Vagina (tissue), 2 donors: ENCODE measurements at places on chromosomes 11 and 22.

- no peak for DNase-seq
These were observed 310.8 kb upstream of the SORL1-AS1 start for GRCh38 chr11:121763526-121763925.

- DNase-seq, result no peak
These were observed 41.2 kb upstream of the ATXN10 start for GRCh38 chr22:45630436-45630835.

- DNase-seq, result no peak
These were observed 1.3 kb upstream of the ZFTA start for GRCh38 chr11:63769714-63770455.

DNA sequence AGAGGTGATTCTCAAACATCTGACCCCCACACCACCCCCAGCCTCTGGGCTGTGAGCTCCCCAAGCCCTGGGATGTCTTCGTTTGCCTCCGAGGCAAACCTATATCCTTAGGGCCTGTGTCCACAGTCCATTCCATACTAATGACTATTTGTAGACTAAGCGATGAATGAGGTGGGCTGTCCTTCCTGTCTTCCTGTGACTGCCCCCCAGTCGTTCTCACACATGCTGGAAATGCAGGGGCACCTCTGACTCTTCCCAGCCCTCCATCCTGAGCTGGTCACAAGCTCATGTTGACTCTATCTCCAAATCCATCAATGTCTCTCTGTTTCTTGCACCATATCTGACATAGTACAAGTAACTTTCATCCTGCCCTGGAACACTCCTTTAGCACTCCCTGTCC is 4.8 kb downstream of the ATG16L2 start:
- DNase-seq, result no peak

- no peak for DNase-seq
These were observed 16.7 kb upstream of the TMEM123 start for GRCh38 chr11:102469196-102469821.

DNA sequence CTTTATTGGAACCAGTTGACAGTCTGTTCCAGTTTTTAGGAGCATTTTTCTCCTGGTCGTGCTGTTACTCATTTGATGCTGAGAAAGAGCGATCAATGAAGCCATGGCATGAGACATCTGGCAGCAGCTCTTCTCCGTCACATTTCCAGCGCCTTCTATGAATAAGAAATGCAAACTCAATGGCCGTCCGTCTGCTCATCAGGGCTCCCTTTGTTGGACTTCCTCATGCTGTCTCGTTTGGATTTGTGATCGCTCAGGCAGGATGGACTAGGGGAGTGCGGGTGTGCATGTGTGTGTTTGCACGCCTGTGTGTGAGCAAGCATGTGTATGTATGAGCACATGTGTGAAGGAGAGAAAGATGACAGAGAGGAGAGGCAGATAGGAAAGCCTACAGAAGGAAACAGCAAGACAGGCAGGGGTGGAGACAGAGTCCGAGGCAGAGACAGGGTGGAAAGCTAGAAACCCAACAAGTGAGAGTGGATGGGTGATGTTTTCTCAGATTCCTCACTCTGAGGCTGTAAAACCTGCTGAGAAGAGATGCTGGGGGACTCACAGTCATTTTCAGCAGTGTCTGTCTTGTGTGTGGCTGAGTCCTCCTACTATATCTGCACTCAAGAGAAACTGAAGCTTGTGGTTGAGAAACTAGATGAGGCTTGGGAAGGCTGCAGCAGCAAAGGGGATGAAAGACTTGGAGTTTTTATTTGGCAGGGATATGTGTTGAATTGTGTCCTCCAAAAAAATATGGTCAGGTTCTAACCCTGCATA is 56.0 kb upstream of the CLMP start:
- no peak for DNase-seq

- no peak for DNase-seq
These were observed 224.2 kb upstream of the ANO5 start for GRCh38 chr11:21968702-21969101.

DNA sequence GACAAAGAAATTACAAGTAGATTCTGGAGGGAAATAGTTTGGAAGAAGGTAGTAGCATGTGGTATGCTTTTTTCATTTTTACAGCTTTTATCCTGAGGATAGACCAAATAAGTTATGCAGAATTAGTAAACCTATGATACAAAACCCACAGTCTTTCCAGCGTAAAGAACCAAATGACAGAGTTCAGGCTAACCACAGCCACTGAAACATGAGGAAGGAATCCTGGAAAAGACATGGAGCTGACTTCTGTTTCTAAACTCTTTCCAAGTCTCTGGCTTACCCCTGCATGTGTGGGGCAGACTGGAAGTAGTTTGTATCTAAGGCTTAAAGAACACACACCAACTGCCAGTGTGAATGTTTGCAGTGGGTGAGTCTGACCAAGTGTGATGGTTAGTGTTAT is 258.4 kb upstream of the TENM4 start:
- no peak for DNase-seq

DNA sequence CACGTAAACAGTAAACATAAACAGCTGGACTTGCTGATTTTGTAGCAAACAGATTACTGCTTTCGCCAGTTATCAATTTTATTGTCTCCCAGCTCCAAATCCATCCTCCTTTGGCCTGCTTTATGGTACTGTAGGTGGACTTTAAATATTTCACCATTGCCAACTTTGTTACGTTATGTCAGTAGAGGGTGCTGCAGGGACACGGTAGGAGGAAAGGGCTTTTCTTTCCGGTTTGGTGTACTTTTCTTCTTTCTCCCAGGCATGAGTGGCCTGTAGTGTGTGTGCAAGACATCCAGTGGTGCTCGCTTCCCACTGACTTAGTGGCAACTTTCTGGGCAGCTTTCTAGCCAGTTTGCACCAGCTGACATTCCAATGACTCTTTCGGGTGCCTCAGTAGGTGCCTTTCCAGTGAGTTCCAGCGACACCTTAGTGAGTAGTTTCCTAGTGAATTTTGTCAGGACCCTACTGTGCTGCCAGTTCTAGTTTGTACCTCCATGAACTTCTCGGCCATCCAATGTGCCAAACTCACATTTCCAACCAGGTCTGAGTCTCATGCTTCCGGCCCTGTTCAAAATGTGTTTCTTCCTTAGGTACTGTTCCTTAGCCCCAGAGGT is 267.6 kb upstream of the TENM4 start:
- no peak for DNase-seq

DNA sequence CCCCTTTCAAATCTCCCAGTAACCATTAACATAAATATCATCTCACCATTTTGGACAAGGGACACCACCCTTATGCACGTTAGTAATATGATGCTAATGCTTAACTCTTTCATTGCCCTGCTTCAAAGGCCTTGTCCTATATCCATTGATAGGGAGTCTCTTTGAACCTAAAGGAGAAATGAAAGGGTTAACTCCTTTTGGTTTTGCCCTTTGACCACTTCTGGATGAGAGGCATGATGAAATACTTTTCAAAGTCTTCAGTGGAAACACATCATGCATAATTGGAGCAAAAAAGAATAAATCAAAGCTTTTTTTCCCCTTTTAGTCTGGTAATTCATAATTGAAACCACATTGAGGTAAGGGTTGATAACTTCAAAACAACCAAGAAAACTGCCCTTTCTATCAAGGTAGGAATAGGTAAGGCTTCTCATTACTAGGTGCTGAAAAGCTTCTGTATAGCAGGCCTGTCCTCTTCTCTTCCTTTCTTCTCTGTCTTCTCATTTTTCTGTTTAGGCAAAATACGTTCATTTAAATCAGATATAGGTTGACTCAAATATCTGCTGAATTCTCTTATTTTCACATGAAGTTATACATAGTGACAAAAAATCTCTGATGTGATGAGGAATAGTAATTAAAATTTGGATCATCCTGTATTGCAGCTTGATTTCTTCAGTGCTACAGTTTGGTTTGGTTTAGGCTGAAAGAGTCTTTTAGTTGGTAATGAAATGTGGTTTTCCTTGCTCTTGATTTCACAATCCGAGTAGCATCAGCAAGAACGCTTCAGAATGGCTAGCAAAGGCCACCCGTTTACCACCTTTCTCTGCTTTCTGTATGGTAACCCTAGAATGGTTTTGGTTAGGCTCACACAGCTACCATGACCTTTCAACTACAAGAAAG is 94.8 kb downstream of the EXT2 start:
- DNase-seq, result no peak

DNA sequence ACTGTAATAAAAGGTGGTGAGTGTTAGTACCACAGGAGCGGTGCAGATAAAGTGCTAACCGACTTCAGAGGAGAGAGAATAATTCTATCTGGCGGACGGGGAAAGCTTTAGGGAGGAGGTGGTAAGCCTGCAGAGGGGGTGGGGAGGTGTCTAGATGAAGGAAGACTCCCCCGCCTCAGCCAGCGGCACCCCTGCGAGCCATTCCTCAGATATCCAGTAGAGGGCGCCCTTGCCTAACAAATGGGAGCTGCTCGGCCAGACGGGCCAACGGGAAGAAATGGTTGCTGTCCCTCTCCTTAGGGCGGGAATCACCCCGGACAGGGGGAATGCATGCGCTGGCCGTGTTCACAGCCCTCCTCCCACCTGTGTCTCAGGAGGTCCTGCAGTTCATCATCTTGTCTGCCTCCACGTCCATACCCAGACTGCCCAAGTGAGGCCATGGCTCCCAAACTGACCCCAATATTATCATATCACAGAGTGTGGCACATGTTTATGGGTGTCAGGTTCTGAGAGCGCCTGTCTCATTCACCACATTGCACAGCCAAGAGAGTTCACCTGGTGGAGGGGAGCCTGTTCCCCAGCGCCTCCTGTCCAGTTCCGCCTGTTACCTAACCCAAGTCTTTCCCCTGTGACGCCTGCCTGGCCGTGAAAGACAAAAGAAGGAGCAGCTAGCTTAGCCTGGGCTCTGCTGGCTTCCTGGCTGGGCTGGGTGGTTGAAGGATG is 85.5 kb downstream of the ST3GAL4 start:
- DNase-seq, result no peak

- no peak for DNase-seq
These were observed 31.5 kb downstream of the APOL3 start for GRCh38 chr22:36129071-36129470.

- no peak for DNase-seq
These were observed 6.8 kb upstream of the PLAAT3 start for GRCh38 chr11:63621071-63621470.

- no peak for DNase-seq
These were observed 97.0 kb downstream of the RDX start for GRCh38 chr11:110199184-110199981.

- no peak for DNase-seq
These were observed 161.8 kb downstream of the SPON1 start for GRCh38 chr11:14124350-14124749.

DNA sequence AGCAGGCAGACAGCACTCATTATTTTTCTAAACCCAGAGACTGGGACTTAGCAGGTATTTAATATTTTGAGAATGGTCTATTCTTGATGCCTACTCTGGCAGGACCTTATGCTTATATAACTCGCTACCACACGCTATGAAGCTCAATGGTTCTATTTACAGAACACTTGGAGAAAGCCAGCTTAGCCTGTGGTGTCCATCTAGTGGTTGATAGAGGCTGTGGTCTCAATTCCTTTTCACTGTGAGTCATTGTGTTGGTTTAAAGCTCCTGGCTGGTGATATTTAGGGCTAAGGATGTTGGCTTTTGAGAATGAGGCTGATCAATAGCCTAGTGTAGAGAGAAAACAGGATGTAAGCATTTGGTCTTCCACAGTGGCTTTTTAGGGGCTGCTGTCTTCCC is 206.4 kb downstream of the DBX1 start:
- DNase-seq, result no peak

DNA sequence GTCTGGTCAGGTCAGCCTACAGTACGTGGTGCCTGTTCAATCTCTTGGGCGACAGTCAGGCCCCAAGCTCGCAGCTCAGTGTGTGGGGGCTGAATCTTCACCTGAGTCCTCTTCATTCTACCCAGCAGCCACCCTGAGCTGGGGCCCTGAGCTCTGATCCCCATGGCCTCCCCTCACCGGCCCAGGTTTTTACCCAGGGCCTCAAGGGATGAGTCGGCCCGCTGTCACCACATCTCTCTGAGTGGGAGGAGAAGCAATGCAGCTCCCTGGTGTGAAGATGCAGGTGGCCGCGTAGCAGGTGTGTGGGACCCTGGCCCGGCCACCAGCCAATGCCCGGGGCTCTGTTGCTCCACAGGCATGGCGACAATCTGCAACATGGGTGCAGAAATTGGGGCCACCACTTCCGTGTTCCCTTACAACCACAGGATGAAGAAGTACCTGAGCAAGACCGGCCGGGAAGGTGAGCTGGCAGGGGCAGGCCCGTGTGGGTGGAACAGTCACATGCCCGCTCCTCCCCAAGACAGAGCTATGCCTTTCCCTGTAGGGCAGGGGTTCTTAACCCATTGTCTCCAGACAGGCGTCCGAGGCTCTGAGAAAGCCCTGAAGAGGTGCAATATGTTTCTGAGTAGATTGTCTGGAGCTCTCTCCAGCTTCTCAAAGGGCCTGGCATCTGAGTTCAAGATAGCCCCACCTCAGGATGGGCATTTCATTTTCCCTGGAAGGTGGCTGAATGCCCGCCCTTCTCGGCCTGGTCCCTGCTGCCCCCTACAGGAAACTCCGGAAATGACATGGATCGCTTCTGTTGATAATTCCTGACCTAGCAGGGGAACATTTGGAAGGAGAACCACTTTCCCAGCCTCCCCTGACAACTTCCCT is 26.9 kb downstream of the POLR3H start:
- no peak for DNase-seq

GRCh38 chr22:26281941-26282340 is 112.7 kb downstream of the SEZ6L start:
- DNase-seq, result no peak

DNA sequence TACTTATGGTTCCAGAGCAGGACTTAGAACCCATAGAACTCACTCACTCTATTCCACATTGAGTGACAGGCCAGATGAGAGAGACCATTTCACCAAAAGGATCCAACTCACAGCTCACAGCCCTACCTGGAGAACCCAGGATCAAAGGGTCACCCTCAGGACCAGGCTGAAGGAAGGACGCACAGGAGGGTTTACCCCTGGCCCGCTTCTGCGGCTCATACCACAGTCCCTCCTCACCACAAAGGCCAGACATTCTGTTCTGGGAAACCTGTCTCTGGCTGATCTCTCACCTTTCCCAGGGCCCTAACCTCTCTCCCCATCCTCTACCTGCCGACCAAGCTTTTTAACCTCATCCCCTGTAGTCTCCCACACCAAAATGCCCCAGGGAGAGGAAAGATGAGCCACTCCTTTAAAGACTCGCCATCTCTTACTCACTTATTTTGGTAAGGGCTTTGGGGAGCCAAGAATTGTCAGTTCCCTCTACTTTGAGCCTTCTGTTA is 4.7 kb downstream of the FOSL1 start:
- no peak for DNase-seq

DNA sequence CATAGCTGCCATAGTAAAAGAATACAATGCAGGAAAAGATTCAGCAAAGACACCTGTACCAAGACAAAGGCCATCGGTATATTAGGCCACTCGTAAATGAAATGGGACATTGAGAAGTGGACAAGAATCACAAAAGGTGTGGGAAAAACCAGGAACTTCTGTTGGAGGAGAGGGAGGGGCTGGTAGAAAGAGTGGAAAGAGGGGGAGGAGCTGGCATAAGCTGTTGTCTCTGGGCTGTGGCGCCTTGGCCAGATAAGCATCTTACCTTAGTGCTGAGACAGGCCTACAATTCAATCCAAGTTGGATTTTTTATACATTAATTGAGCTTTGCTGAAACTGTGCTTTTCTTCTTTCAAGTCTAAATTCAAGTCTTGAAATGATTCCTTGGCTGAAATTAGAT is 37.1 kb downstream of the ZNF202 start:
- DNase-seq, result no peak
